Nucleus accumbens (tissue), 56 donors: ENCODE measurements at places on chromosomes 12 and 14.

GRCh38 chr12:56840922-56841321 is 77.8 kb downstream of the HSD17B6 start:
- DNase-seq = no peak

DNA sequence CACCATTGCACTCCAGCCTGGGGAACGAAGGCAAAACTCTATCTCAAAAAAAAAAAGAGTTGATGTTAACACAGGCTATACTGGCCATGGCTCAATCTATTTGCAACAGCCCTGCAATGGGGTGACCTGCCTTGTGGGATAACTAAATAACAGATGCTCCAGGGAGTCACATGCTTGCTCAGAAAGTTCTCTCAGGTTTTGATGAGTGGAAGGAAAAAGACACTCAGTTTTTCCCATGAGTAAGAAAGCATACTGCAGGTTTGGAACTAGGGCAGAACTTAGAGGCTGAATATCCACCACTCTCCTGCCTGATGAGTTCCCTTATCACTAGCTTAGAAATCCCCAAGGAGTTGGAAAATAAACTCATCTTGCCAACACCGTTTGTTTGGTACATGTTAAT is 16.9 kb downstream of the WSB2 start:
- no peak for DNase-seq

DNA sequence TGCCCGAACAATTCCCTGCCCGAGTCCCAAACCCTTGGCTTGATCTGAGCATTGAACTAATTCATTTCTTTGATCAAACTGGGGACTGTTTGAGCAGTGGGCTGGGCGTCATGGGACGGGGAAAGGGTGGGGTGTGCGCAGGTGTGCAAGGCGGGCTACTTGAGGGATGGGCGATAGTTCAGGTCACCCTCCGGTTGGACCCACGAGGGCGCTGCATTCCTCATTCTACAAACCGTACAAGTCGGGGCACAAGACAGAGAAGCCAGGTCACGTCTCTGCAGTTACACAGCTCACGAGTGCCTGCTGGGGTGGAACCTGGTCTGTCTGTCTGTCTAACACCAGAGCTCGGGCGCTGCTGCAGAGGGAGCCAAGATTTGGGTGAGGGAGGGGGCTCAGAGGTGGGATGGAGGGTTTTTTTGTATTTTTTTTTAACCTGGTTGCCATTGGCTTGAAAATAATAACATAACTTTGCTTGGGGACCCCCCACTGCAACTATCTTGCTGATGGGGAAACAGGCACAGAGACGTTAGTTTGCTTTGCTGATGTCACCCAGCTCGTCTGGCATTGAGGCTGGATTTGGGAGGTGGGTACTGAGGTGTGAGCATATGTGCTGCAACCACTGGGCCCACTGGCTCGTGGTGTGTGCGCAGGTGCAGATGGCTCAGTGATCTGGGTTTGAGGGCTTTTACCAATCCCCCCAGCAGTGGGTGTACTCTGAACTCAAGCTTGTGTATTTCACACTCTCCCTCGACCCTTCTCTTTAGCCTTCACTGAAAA is 7.6 kb upstream of the RTL1 start:
- no peak for DNase-seq

GRCh38 chr12:74539765-74540526 is 2.3 kb downstream of the ATXN7L3B start:
- DNase-seq = no peak

- DNase-seq = no peak
Measured at GRCh38 chr12:104952816-104953215, 5.3 kb downstream of the SLC41A2 start.

DNA sequence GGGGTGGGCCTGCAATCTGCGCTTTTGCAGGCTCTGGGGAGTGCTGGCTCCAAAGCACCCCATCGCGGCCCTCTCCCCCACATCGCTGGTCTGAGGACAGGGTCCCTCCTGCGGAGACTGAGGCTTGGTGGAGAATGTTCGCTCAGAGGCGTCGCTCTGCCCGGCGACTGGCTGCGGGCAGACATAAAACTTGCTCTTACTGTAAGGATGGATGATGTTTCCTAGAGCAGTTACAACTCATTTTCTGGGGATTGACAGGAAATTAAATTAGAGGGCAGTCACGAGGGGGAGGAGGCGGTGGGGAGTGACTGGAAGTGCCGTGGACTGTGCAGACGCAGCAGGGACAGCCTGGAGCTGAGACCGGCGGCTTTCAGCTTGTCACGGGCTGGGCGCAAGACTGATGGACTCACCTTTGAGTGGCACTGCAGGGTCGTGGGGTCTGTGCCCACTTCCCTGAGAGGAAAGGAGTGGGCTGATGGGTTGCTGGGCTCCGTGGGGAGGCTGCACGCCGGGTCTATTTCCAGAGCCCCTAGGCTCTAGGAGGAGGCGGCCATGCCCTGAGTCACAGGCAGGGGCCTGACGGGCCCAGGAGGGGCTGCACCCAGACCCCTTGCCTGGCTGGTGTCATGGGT is 32.8 kb downstream of the NOC4L start:
- DNase-seq = no peak

GRCh38 chr12:48420039-48420775 is 52.2 kb upstream of the ANP32D start:
- no peak for DNase-seq

- DNase-seq = no peak
Measured at GRCh38 chr14:102606296-102606695, 13.8 kb downstream of the RCOR1 start.

DNA sequence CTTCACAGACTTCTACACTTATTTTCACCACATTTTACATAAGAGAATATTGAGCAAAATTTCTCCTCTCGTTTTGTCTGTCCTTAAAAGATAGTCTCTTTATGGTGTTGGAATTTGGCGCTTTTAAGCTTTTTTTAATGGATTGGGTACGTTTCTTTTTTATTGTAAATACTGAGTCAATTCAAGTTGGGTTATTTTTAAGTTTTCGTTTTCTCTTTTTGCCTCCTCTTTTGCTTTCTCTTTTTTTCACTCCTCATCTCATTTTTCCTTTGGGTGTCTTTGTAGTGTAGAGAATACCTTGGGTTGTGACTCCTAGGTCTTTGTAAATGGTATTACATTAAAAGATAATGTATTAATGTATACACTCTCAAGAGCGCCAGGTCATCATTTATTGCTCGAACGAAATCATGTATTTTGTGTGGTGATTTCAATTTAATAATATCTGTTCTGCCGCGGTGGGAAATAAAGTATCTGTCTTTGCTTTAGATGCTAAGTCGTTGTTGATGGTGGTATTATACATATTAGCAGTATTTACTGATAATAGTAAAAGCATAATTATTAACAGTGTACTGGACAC is 845 bp downstream of the TMX1 start:
- no peak for DNase-seq

DNA sequence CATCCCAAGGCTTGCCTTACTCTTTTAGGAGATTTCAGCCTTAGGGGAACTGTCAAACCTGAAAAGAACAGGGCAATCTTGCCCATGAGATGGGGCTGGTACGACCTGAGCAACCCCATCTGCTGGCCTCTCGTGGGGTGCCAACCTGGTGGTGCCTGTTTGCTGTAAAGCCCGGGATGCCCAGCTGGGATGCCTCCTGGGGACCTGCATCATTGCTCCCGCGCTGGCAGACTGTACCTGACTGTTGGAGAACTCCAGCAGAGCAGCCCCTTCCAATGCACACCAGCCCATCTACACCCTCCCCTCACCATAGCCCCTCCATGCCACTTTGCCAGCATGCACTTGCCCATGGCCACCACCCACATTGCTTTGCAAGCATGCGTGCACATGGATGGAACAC is 335.7 kb downstream of the RPS29 start:
- DNase-seq = no peak

DNA sequence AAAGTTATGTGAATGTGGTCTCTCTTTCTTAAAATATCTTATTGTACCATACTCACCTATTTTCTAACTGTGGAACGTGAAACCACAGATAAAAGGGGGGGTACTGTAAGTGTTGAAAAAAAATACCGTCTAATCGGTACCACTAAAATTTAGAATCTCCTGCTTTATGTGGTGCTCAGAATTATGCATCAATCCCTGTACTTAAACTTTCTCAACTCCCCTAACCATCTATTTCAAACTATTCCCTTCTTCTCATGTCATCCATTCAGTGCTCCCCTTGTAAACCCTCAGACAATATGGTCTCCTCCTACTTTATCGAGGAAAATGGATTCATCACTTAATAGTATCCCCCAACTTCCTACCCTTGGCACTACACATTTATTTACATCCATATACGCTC is 23.7 kb downstream of the DEPDC4 start:
- no peak for DNase-seq

GRCh38 chr14:100131181-100131580 is 28.3 kb downstream of the DEGS2 start:
- no peak for DNase-seq

DNA sequence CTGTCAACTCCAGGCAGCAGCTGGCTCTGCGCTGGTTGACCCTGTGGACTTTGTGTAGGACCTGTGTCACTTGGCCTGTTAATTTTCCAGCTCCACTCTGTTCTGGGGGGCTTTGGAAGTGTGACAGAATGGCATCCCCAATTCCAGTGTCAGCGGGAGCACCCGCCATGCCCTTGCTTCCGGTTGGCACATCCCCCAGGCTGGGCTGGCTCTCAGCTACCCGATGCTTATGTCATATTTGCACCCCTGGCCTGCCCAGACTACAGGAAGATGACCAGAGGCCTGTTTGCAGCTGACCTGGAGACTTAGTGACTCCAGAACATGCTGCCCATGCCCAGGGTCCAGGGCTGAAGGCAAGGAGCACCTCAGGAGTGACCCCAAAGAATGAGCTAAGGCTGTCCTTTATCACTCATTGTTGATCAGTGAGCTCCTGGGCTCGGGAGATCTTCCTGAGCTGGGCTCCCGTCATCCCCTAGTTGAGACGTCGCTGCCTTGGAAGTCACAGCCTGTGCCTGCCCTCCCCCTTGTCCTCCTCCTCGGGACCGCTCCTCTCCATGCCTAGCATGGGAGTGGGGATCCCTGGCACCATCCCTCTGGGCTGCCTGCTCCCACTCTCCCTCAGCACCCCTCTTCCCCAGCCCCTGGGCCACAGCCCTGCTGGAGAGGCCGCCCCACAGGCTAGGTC is 163.4 kb upstream of the RTL1 start:
- no peak for DNase-seq

- DNase-seq = no peak
Measured at GRCh38 chr12:52371716-52372115, 4.4 kb upstream of the KRT85 start.

DNA sequence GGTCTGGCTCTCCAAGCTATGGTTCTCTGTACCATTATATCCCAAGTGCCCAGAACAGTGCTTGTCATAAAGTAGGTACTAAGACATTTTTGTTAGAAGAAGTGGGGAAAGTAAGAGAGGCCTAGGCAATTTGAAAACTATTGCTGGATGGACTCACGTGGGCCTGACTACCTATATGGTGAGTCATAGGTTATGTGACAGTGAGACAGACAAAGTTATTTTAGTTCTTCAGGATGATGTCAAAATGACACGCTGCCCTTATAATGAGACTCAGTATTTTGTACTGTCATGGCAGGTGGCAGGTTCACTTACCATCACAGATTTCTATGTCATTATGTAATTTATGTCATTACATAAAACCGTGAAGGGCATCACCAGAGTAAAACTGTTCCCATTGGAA is 53.1 kb downstream of the PARP11 start:
- DNase-seq = peak; percentile 44

- DNase-seq = no peak
Measured at GRCh38 chr12:58554522-58555157, 365.7 kb downstream of the LRIG3 start.

DNA sequence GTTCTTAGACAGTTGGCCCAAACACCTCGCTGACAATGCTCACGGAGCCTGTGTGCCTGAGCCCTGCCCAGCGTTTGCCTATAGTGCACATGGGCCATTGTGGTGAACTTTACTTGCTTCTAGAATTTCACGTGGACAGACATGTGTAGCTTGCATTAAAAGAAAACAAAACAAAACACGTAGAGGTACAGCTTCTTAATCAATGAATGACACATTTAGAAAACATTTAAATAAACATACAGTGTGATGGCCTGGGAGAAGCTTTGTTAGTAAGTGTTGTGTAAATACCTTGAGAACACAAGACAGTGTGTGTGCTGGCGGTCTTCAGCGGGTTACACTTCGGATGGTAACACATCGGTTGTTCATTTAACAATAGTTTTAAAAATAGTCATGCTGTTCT is 38.1 kb downstream of the SMOC1 start:
- DNase-seq = no peak

DNA sequence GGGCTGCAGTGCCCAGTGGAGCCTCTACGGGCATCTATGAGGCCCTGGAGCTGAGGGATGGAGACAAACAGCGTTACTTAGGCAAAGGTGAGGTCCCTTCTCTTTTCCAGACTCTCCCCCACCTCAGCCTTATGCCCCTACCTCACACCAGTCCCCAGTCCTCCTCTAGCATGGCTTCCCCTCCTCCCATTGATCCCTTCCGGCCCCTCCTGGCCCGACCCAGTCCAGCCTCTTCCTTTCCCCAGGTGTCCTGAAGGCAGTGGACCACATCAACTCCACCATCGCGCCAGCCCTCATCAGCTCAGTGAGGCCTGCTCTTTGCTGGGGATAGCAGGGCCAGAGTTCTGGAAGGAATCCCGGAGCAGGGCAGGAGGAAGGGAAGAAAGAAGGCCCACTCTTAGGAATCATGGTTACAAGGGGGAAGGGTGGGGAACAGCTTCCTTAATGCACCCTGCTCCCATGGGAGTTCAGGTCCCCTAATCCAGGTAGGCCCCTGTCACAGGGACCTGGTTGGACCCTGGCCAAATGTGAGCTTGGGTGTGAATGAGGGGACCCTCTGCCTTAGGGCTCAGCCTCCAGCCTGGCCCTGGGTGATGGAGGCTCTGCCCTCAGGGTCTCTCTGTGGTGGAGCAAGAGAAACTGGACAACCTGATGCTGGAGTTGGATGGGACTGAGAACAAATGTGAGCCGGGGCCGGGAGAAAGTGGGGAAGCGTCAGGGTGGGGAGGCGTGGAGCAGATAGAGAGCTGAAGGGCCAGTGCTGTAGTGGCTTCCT is 2.2 kb downstream of the ENO2 start:
- no peak for DNase-seq

GRCh38 chr12:117130801-117131200 is 31.6 kb upstream of the TESC start:
- no peak for DNase-seq

- DNase-seq = no peak
Measured at GRCh38 chr12:115511986-115512711, 765.3 kb downstream of the MED13L start.

GRCh38 chr14:105116451-105117256 is 51.4 kb upstream of the GPR132 start:
- peak; percentile 41 for DNase-seq

- DNase-seq = no peak
Measured at GRCh38 chr14:54981698-54982097, 45.2 kb downstream of the WDHD1 start.

DNA sequence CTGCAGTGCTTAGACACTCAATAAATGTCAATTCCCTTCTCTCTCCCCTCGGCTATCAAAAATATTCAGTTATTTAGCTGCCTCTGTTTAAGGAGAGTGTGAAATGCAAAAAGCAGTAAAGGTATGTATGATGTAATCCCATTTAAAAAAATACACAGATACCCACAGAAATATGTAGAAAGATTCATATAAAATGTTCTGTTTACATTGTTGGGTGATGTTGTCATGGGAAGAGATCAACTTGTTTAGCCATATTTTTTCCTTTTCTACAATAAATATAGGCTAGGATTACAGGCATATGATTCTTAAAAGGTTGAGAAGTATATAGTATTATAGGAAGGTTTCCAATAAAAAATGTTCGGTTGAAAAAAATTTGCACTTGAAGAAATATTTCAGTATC is 7.8 kb downstream of the PPP2R3C start:
- DNase-seq = no peak
